ENCODE measurements at places on chromosomes 11 and 22. TPM values are rescaled to one million over a fixed set of nuclear protein-coding genes. Genes with fewer than 3 reads are reported as not detected.

Gene INS
- not detected for total RNA-seq

Gene ADM2
- total RNA-seq, result 1.5 TPM

Gene MIAT
- total RNA-seq, result 180 TPM

Gene ACRV1
- not detected for total RNA-seq

Gene PKP3
- total RNA-seq, result 5.5 TPM

Gene NEFH
- 1.8 TPM for total RNA-seq

Gene SPON1
- total RNA-seq, result 135 TPM

Gene RTN4R
- total RNA-seq, result 9.7 TPM

Gene PLAAT5
- 2.7 TPM for total RNA-seq

Gene TMEM191B
- not detected for total RNA-seq

Gene MS4A3
- total RNA-seq, result 2.3 TPM

Gene FAM111B
- total RNA-seq, result 12.1 TPM

Gene CDC42BPG
- total RNA-seq, result 2.4 TPM

Gene LINC01488
- total RNA-seq, result 0.38 TPM

Gene CEP126
- total RNA-seq, result 17.2 TPM

Gene SLC25A18
- 0.71 TPM for total RNA-seq

Gene CRYBA4
- 3,745 TPM for total RNA-seq

Gene DKK3
- 532 TPM for total RNA-seq

Gene PHETA2
- total RNA-seq, result 18.1 TPM

Gene MRGPRX4
- total RNA-seq, result not detected

Gene IRF7
- 12.1 TPM for total RNA-seq

Gene CECR2
- 24.2 TPM for total RNA-seq

Gene OR52E8
- not detected for total RNA-seq

Gene OR56A1
- total RNA-seq, result 0.11 TPM

Gene OR2AT4
- not detected for total RNA-seq

Gene PLXNB2
- 169 TPM for total RNA-seq

Gene KCNK7
- total RNA-seq, result 0.99 TPM

Gene DRAP1
- total RNA-seq, result 54.6 TPM

Gene TEAD1
- 121 TPM for total RNA-seq

Gene OOSP1
- not detected for total RNA-seq

Gene DDX25
- total RNA-seq, result 5.6 TPM

Gene PVALB
- 3.2 TPM for total RNA-seq

Gene HMOX1
- 10.9 TPM for total RNA-seq

Gene APOC3
- not detected for total RNA-seq

Gene INPP5J
- total RNA-seq, result 2.7 TPM

Gene HEPHL1
- not detected for total RNA-seq

Gene MOGAT2
- total RNA-seq, result not detected

Gene CD3G
- total RNA-seq, result 0.88 TPM

Gene CRYBB3
- total RNA-seq, result 325 TPM

Gene LMO1
- 20.8 TPM for total RNA-seq

Gene CBLIF
- total RNA-seq, result not detected

Gene MUC6
- total RNA-seq, result not detected

Gene POLR2F
- 32.8 TPM for total RNA-seq

Gene CSNK2A3
- 4.7 TPM for total RNA-seq

Gene ROM1
- total RNA-seq, result 86.4 TPM

Gene E2F8
- 2.5 TPM for total RNA-seq

Gene MMP8
- not detected for total RNA-seq

Gene RBFOX2
- total RNA-seq, result 194 TPM

Gene P2RY6
- 0.44 TPM for total RNA-seq

Gene MMP7
- 9.1 TPM for total RNA-seq

Gene PICALM
- 404 TPM for total RNA-seq

Gene CNTF
- 1.8 TPM for total RNA-seq

Gene OR5AK2
- not detected for total RNA-seq

Gene CCDC88B
- total RNA-seq, result 13.1 TPM

Gene PRR33
- 0.16 TPM for total RNA-seq

Gene SHISAL1
- total RNA-seq, result 6.3 TPM

Gene SERPING1
- 31.2 TPM for total RNA-seq

Gene SMIM35
- total RNA-seq, result 0.11 TPM
